ENCODE measurements at places on chromosomes 1 and 21. TPM values are rescaled to one million over a fixed set of nuclear protein-coding genes. Genes with fewer than 3 reads are reported as not detected.

DNA sequence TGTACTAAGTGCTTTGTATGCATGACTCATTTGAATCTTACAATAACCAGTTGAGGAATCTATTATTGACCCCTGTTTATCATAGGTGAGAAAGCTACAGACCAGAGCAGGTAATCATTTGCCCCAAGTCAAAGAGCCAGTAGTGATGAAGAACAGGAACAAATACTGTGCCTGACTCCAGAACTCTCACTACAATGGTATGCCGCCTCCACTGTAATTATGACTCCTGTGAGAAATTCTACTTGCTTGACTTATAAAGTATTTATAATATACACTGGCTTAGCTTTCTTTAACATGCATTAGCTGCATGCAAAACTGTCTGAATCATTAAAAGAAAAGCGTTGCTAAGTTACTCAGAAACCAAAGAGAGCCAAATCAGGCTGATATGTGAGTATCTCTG, 92.6 kb downstream of the ZNF281 start:
- no peak for DNase-seq

DNA sequence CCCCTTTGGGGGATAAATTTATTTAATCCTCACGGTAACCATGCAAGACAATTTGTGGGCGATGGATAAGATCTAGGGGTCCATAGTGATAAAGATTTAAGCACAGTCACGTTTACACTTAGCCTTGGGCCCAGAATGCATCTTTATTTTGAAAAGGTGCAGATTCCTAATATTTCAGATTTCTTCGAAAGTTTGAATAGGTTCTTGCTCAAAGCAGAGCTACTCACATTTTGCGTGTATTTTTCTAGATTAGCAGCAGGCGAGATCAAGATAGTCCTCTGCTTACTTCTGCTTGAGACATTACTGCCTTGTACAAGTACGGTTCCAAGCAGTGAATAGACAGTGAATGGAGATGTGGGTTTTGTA, 647 bp downstream of the TSEN15 start:
- DNase-seq, result no peak

- DNase-seq, result peak; percentile 77
Measured at GRCh38 chr1:228459091-228459993, 27.8 kb upstream of the RNF187 start.

- no peak for DNase-seq
Measured at GRCh38 chr1:211133393-211133835, 534 bp downstream of the KCNH1 start.

DNA sequence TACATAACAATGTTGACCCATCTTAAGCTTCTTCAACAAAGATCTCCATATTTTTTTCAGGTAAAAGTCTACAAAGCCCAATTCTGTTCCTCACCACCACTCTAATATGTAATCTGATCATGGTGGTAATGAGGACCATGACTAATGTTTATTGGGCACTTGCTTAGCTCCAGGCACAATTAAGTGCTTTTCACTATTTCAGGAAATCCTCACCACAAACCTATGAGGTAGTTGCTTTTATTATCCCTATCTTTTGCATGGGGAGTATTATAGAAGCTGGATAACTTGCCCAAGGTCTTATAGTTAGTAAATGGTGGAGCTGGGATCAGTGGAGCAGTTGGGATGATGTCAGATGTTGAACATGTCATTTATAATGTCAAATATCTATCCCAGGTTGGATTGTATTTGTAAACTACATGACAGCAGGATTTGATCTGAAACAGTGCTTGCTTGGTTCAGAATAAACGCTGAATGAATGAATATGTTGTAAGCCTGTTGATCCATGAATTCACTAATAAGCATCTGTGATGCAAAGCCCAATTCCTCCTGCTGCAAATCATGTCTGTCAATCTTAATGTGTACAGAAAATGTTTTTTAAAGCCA, 283.3 kb upstream of the ST6GALNAC5 start:
- DNase-seq, result no peak

DNA sequence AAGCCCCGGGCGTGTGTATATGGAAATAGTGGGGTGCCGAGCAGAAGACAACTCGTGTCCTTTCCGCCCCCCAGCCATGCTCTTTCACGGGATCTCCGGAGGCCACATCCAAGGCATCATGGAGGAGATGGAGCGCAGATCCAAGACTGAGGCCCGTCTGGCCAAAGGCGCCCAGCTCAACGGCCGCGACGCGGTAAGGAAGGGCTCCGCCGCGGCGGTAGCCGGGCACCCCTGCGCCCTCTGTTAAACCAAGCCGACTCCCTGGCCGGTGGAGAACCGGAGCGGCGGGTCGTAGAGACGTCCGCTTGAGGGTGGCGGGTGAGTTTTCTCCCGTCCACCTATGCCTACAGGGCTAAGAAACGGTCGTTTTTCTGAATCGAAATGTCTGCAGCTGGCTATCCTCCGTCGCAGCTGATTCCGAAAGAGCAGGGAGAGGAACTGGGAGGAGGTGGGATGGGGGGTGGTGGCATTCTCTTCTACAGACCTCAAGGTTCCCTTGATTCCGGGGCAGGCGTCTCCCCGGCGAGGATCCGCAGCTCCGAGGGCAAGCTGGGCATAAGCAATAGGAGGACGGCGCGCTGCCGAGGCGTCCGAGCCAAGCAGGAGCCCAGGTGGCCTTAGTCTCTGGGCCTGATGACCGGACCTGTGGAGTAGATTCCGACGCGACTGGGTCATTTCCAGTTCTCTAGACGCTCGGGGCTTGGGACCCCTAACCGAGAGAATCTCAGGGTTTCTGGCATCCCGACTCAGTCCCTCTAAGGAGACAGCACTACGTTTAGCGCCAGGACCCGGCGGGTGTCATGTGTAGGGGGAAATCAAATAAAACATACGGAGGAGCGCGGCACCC, 856 bp downstream of the LHX9 start:
- peak; percentile 57 for DNase-seq

DNA sequence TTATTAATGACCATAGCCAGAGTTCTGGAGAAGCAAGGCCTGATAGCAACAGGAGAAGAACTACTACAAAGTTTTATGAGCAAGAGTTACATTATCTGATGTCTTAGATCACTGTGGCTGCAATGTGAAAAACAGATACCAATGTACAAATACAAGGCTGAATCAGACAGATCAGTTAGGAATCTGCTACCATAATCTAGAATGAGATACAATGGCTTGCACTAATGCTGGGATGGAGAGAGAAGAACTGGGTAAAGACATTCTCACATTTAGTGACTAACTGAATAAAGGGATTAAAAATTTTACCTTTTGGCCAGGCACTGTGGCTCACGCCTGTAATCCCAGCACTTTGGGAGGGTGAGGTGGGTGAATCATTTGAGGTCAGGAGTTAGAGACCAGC, 41.3 kb downstream of the ARID4B start:
- no peak for DNase-seq

DNA sequence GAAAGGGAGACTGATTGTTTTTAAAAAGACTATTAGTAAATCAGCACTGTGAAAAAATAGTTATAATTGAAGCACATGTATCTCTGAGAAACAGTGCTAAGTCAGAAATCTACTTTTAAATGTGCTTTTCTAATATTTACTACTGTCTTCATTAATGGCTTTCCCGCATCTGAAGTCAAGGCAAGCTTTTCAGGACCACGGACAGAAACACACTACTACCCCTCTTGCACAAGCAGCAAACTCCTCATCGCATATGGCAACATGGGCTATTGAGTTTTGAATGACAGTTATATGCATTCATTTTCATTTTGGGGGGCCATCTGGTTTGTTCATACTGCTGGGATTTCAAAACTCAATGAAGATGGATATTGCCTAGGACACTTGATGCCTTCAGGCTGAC, 433.4 kb upstream of the CAMK1G start:
- DNase-seq, result no peak

GRCh38 chr1:164515711-164516331, 43.2 kb upstream of the PBX1 start:
- no peak for DNase-seq

- no peak for DNase-seq
Measured at GRCh38 chr1:204275695-204276370, 62.0 kb upstream of the GOLT1A start.

DNA sequence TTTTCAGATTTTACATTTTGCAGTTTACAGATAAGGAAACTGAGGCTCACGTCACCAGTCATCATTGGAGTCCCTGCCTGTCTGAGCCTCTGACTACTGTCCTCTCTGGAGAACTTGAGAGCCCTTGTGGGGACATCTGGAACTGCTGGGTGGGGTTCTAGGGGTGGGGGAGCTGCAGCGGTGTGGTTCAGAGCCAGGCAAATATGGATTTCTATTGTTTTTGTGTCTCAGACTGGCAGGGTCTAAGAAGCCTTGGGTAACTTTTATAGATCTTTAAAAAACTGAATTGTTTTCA, 46.9 kb downstream of the IER5 start:
- DNase-seq, result no peak

DNA sequence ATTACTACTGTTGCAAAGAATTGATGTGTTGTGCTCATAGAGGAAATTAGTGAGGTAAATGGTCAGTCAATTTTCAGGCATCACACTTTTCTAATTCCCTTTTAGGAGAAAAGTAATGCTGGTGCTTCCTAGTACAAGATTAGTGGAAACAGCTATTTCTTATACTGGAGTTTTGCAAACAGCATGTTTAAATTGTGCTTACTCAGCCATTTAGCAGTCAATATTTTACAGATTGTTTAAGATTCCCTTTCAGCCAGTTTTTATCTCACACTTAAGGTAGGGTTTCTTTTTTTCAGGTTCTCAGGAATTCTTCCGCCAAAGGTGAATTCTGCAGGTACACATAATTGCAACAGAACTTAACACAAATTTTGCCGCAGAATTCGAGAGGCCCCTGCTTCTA, 10.9 kb downstream of the SRRM1 start:
- DNase-seq, result no peak

GRCh38 chr1:81833722-81834121, 33.0 kb downstream of the ADGRL2 start:
- DNase-seq, result no peak

DNA sequence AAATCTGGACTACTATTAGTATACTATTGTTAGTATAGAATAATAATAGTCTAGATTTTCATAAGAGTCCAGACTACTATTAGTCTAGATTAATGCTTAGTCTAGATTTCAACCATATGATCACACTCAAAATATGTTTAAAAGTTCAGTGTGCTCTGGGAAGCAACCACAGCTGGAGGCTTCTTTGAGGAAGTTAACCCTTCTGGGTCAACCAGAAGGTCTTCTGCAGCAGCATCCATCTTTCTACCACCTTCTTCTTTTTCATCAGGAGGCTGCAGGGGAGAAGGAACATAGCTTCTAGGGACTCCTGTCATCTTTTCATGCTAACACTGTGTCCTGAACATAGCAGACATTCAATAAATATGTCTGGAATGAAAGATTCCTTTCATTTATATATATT, 51.2 kb upstream of the DNAJC6 start:
- no peak for DNase-seq

- no peak for DNase-seq
Measured at GRCh38 chr1:184379111-184379752, 7.6 kb upstream of the C1orf21 start.

GRCh38 chr1:93584261-93585003, 97.2 kb downstream of the BCAR3 start:
- no peak for DNase-seq

DNA sequence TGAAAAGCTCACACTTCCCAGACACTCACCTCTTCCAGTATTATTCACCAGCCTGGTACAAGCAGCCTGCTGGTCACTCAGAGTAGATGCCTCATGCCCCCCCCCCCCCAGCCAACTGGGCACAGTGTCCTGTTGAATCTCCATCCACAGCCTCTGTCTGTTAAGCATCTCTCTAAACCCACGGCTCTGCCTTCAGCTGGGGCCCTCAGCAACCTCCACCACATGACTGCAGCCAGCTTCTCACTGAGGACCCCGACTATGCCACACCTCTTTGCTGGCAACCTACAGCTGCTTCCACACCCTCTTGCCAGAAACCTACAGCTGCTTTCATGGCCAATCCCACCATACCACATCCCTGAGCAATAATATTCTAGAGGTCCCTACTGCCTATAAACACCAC, 113.1 kb downstream of the RHOU start:
- no peak for DNase-seq

- no peak for DNase-seq
Measured at GRCh38 chr1:174258148-174258550, 98.8 kb downstream of the RABGAP1L start.

DNA sequence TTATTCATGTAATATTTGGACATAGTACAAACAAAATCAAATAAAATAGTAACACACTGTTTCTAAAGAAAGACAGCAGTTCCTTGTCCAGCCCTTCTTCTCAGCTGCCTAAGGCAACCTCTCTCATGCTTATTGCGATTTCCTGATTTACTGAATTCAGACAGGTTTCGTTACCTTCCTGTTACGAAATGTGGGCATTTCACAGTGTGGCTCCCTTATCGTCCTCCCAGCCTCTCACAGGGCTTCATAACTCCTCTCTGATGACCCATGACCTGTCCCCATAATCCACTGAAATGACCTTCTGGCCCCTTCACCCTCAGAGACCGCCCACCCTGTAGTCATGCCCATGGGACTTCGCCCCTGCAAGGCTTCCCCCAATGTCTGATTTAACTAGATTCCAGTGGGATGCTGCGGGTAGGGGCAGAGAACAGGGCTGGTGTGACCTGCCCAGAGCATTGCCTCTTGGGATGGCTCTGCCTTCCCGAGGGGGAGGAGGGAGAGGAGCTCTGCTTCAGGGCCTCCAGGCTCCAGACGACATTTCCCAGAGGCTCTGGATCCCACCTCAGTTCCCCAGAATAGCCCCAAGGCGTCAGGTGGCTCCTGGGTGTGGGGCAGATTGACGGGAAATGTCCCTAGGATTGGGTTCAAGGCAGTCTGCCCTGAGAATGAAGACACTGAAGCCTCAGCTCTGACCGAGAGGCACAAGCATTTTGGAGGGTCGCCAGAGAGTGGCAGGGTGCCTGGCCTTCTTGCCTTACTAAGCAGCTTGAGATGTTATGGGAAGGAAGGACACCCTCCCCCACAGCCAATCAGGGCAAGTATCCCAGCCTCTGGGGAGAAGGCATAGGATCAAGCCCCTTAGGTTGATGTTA, 20.6 kb downstream of the PADI2 start:
- DNase-seq, result no peak

- no peak for DNase-seq
Measured at GRCh38 chr1:209871006-209871405, 43.2 kb downstream of the UTP25 start.

Gene ESPN
- 1.7 TPM for total RNA-seq

Gene UCHL5
- 48.7 TPM for total RNA-seq

Gene RIIAD1
- total RNA-seq, result not detected

Gene UBAP2L
- 192 TPM for total RNA-seq

Gene TRIM58
- total RNA-seq, result 0.09 TPM

Gene SYT2
- total RNA-seq, result not detected

Gene TRIM46
- total RNA-seq, result 12.4 TPM

Gene GOLPH3L
- 22.2 TPM for total RNA-seq

Gene HLX
- total RNA-seq, result 0.43 TPM

Gene TXNIP
- total RNA-seq, result 725 TPM

Gene SNX7
- not detected for total RNA-seq

Gene SPRR2E
- total RNA-seq, result not detected
